ENCODE measurements at places on chromosomes 1 and 21.

DNA sequence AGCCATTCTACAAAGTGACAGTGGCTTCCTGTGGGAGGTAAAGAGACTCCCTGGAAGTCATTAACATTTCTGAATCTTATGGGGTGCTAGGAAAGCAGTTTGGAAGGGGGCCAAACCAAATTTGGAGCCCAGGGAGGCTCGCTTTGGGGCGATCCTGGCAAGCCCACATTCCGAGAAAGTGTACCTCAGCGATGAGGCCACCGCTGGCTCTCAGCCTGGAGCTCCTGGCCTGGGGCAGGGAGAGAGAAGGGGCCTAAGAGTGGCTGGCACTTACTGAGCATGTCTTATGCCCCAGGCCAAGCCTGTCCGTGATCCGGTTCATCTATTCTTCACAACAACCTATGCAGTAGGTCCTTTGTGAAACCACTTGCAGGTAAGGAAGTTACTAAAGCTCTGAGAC lies 98.8 kb downstream of the CCDC185 start:
- DNase-seq: no peak

- no peak for DNase-seq
Observed at GRCh38 chr1:17595602-17595925, 56.1 kb downstream of the ARHGEF10L start.

GRCh38 chr1:214417545-214418210 lies 133.7 kb downstream of the PTPN14 start:
- DNase-seq: no peak

DNA sequence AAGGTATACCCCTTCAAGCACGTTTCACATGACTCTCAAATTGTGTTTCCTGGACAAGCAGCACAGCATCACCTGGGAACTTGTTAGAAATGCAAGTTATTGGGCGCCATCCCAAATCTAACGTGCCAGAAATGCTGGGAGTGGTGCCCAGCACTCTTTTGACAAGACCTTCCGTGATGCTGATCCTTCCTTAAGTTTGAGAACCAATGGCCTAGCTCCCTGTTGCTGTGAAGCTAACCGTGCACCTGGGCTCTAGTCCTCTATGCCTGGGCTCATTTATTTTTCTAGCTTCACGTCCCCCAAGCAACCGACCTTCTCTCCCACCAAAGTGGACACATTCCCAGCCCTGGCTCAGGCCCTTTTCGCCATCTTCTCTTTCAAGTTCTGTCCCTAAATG lies 4.3 kb downstream of the BEST4 start:
- DNase-seq: no peak

DNA sequence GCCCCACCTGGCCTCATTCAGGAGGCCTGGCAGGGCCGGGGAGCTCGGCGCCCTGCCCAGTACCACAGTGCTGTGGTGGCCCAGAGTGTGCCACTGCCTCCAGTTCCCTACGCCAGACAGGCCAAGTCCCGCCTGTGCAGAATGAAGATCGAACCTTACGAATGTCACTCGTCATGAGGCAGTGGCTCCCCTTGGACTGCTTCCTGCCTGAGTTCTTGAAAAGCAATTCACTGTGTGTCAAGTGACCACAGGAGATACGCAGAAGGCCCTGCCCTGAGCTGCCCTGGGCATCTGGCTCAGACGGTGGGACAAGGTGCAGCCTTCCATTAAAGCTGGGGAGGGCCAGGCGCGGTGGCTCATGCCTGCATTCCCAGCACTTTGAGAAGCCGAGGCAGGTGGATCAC lies 49.6 kb upstream of the LRP8 start:
- DNase-seq: no peak

- no peak for DNase-seq
Observed at GRCh38 chr1:53738205-53739108, 507 bp downstream of the GLIS1 start.

GRCh38 chr21:36460866-36461265 lies 19.1 kb downstream of the CLDN14 start:
- DNase-seq: no peak

DNA sequence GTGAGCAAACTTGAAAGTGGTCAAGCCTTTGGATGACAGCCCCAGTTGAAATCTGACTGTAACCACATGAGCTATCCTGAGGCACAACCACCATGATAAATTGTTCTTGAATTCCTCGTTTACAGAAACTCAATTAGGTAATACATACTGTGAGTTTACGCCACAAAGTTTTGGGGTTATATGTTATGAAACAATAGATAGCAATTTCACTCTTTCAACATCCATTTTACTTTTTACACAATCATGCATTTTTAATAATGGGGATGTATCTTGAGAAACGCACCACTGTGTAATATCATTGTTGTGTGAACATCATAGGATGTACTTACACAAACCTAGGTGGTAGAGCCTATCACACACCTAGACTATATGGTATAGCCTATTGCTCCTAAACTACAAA lies 35.4 kb downstream of the OR2C3 start:
- no peak for DNase-seq

DNA sequence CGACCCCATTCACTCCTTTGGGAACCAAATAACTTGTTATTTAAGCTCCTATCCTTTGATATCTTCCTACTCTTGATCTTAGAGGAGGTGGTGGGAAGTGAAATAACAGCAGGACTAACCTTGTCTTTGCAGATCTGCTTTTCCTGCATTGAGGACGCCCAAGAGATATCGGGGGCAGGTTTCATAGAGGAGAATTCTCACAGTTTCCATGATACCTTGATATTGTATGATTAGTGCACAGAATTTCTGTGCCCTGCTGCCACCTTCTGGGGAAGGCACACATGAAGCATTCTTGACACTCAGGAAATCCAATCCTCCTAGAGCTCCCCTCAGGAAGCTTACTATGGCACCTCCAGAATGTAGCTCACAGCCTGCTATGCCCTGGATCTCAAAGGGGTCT lies 1.6 kb downstream of the CD1B start:
- DNase-seq: no peak
